ENCODE measurements at places on chromosomes 12 and 14.

GRCh38 chr12:100793182-100793581 is 1.4 kb upstream of the ANO4 start:
- DNase-seq, result no peak

DNA sequence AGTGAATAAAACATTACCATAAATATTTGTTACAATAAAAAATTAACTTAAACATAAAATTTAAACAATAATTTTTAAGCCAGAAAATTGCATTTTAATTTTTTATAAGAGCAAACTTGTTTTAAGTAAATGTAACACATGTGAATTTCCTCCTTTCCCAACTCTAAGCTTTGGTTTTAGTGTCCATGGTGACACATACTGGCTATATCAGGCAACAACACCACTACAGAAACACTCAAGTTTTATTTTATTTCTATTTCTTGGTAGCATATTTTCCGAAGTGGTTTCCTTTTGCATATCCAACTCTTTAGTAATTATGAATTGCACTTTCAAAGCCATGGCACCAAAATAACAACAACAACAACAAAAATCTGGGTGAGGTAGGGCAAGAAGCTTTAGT is 2.2 kb downstream of the NELL2 start:
- DNase-seq, result no peak

DNA sequence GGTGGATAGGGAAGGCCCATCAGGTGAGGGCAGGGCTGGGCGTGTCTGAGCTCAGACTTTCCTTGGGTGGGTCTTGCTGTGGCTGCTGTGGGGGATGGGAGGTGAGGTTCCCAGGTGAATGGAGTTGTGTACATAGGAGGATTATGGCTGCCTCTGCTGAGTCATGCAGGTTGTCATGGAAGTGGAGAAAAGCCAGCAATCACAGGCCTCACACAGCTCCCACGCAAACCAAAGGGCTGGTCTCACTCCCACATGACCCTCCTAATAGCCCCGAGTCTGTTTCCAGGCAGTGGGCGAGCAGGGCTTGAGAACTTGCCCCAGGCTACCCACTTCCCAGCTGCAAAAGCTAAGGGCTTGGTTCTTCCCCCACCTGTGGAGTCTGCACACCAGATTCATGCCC is 149.5 kb downstream of the IPO8 start:
- no peak for DNase-seq

GRCh38 chr12:9607716-9608115 is at the start of gene KLRB1:
TSS of gene KLRB1 (minus strand) at chr12:9607916. CDS start at chr12:9607839, 77 bp downstream.
- DNase-seq, result no peak

GRCh38 chr14:104224131-104224505 is 85.7 kb downstream of the KIF26A start:
- no peak for DNase-seq

- no peak for DNase-seq
Measured at GRCh38 chr14:63387711-63388110, 69.0 kb upstream of the GPHB5 start.

DNA sequence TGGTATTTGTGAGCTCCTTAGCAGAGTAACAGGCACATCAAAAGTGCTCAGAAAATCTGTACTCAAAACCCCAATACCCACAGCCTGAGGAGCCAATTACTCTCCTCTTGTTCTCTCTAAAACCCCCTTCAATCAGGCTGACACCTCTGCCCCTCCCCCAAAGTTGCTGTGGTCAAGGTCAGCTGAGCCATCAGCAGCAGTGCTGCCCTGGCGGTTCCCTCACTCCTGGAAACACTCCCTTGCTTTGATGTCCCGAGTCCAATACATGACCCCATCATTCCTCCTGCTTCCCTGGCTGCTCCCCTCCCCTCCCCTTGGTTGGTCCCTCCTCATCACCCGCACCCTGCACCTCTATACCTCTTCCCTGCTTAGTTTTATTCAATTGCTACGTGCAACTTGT is 57.2 kb upstream of the C14orf132 start:
- DNase-seq, result no peak

GRCh38 chr12:131136539-131136872 is 182.8 kb downstream of the ADGRD1 start:
- no peak for DNase-seq

Measured in stimulated activated CD8-positive, alpha-beta memory T cell treated with anti-CD3 and anti-CD28 coated beads, Interleukin-4, amount 100 ng/mL, for 1 hour (primary cell).